ENCODE measurements at places on chromosomes 7 and 10.

GRCh38 chr7:75758491-75758890 is 13.5 kb downstream of the CCL26 start:
- DNase-seq = no peak

GRCh38 chr10:77286531-77287508 is 350.8 kb downstream of the KCNMA1 start:
- no peak for DNase-seq

DNA sequence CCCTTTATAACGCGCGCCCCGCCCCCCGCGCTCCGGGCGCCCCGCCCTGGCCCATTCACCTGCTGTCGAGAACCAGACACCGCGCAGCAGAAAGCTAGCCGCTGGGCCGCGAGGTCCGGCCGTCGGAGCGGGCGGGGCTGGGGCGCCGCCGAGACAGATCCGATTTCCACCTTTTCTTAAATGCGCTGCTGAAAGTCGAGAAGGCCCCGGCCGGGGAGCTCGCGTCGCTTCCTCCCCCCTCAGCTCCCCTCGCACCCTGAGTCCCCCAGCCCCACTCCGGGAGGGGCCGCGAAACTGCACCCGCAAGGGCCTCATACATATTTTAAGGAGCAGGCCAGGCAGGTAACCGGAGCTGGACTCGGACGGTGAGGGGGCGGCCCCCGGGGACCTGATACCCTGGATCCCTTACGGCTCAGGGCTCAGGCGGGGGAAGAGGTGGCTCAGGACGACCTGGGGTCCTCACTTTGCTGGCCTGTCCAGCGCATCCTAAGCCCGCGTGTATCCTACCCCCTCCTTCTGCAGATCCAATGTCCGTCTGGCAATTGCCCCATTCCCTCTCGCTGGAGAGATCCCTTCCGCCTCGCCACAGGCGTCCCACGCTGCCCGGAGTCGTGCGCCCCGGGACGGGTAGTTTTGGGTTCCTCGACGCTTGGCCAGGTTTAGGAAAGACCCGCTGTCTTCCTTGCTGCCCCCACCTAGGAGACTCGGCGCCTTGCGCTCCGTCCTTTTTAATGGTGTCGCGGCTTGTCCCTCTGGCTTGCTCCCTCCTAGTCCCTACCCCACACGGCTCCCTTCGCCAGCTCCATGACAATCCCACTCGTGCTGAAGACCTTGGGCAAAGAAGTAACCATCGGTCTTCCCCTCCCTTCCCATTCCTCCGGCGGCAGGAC is 170.6 kb downstream of the UBE2H start:
- DNase-seq = peak; percentile 63

DNA sequence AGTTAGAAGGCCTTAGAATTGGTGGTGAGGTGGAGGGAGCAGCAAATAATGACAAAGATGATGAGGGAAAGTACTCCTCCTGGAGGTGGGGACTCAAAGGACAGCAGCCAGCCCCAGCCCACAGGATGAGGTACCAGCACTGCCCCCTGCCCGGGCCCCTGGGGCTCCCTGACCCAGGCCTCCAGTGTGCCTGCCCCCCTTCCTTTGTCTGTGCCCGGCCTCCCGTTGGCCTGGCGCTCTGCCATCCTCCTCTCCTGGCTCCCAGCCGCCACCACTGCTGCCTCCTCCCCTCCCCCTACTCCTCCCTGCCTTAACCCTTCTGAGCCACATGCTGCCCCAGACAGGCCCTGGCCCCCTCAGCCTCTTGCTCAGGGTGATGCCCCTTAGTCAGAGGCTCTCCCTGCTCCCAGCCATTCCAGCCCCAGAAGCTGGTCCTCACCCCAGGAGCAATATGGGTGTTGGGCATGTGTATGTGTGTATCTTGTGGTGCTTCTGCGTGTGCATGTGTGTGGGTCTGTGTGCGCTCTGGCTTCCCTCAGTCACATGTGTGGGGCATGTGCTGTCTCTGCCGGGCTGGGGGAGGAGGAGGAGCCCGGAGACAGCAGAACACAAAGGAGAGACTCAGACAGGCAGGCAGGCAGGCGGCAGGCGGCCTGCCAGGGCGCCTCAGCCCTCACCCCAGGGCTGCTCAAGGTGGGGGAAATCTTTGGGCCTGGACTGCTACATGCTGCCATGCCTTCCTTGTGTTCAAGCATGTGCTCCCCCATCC is 2.6 kb downstream of the LDB1 start:
- peak; percentile 50 for DNase-seq

DNA sequence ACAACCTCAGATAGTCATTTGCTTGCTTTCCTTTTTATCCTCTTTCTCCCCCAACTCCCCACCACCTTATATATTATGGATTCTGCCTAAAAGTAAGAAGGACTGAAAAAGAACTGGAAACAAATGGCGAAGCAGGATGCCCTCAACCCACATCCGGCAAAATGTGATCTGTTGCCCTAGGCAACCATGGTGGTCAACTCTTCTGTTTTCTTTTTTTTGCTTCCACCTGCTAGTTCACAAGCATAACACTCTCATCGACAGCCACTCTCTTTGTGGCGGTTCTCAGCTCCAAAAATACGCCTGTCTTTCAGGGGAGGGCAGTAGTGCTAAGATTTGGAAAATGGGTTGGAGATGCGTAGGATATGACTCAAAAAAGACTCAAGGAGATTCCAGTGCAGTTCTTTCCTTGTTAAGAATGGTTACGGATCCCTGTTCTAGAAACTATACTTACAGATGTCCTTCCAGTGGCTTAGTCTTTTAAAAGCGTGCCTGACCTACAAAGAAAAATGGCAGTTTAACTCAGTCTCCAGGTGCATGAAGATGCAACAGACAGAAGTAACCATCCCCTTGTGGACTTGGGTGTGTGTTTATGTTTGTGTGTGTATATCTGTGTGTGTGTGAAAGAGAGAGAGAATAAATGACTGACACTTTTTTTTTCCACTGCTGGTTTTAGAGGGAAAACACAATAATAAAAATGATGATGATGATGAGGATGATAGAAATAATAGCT is 10.7 kb downstream of the APBB1IP start:
- no peak for DNase-seq

DNA sequence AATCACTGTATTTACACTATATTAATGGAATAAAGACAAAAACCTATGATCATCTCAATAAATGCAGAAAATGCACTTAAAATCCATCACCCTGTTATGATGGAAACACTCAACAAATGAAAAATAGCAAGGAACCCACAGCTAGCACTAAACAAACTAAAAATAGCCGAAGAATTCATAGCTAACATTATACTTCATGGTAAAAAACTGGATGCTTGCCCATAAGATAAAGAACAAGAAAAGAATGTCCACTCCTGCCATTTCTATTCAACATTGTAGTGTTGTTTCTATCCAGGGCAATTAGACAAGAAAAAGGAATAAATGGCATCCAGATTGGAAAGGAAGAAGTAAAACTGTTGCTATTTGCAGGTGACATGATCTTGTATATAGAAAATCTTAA is 142.1 kb downstream of the STK31 start:
- DNase-seq = no peak

DNA sequence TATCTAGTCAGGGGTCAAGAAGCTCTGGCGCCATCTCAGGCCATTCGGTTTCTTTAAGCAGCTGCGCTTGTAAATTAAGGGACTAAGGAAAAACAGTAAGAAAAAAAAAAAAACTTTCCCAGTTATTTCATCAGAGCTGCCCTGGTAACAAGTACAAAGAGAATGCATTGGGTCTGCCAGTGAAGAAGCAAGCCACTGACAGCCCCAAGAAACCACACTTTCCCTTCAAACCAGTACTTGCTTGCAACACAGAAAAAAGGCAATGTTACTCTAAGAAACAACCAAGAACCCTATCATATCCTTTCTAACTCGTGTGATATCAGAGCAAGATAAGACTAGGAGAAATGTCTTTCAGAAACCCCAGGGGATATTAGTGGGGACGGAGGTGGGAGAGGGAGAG is 40.6 kb upstream of the AOAH start:
- DNase-seq = no peak

GRCh38 chr7:4724648-4725013 is 42.5 kb downstream of the FOXK1 start:
- DNase-seq = no peak

GRCh38 chr7:80414331-80414730 is 97.5 kb downstream of the GNAT3 start:
- no peak for DNase-seq

GRCh38 chr7:54796150-54796549 is 37.1 kb upstream of the SEC61G start:
- DNase-seq = no peak

DNA sequence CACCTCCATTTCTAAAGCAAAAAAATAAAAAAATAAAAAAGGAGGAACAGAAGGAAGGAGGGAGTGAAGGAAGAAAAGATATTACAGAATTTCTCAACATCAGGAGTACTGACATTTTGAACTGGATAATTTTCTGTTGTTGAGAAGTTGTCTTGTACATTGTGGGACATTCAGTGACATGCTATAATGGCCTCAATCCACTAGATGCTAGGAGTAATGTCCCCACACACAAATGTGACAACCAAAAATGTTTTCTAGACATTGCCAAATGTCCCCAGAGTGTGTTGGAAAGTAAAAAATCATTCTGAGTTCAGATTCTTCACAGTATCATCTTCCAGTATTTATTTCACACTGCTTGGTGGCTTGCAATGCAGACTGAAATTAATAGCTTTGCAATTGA is 6.5 kb downstream of the ZNF438 start:
- DNase-seq = no peak

- peak; percentile 1 for DNase-seq
Observed at GRCh38 chr10:132456881-132457280, 59.9 kb downstream of the PWWP2B start.

DNA sequence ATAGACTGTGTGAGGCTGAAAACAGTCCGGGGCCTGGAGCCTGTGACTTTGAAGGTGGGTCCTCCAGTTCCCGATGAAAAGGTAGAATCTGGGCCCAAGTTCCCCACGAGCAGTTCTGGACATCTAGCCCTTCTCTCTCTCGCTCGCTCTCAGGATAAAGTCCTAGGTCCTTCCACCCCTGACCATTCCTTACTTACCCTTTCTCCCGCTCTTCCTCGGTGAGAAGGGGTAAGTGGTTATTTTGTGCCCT is 713 bp downstream of the IMMP2L start:
- no peak for DNase-seq

GRCh38 chr7:64574540-64575099 is 11.7 kb upstream of the ZNF680 start:
- DNase-seq = no peak

DNA sequence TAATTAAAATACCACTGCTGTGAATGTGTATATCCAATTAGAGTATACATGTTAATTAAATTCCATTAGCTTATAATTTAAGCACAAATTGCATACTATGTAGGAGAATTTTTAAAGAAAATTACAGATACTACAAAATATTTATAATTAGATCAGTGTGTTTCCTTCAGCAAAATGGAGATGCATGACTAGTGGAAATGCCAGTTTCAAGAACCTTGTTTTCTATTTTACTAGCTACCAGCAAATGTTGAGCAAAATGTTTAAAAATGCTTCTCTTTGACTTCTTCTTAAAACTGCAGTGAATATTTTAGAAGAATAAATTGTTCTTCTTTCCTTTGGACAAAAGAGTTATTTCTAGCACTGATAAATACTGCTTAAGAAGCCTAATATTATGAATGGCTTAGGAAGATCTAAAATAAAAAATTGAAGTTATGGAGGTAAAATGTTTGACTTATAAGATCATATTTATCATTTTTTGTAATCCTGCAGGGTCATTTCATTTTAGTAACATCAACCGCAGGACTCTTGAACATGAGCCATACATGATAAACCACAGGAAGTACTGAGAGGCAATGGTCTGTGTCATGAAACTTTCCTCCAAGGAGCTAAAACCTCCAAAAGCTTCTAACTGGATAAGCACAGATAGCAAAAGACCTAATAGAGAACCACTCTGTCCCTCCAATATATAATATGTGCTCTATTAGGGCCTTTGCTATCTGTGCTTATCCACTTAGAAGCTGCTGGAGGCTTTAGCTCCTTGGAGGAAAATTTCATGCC is 1066.0 kb upstream of the CELF2 start:
- no peak for DNase-seq

- no peak for DNase-seq
Observed at GRCh38 chr7:116185956-116186355, 24.4 kb upstream of the TES start.

- no peak for DNase-seq
Observed at GRCh38 chr10:63286340-63286739, 153.2 kb downstream of the NRBF2 start.

DNA sequence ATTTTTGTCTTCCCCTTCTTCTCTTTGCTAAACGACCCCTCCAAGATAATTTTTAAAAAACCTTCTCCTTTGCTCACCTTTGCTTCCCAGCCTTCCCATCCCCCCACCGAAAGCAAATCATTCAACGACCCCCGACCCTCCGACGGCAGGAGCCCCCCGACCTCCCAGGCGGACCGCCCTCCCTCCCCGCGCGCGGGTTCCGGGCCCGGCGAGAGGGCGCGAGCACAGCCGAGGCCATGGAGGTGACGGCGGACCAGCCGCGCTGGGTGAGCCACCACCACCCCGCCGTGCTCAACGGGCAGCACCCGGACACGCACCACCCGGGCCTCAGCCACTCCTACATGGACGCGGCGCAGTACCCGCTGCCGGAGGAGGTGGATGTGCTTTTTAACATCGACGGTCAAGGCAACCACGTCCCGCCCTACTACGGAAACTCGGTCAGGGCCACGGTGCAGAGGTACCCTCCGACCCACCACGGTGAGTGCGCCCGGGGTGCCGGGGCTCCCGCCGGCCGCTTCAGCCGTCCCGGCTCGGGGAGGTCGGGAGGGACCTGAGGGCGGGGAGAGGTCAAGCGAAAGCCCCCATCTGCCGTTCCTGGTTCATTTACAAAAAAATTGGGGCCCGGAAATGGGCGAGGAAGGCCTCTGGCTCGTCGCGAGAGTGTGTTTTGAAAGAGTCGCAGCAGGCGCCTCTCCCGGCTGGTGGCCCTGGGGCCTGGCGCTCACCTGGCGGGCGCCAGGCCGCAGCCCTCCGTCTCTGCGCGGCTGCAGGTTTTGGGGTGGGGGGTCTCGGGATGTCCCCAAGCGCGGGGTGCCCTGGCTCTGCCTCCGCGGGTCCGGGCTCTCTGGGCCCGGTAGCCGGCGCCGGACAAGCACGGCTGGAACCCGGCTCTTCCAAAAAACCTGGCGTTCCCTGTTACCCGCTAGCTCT is 1.2 kb downstream of the GATA3 start:
- DNase-seq = peak; percentile 41

DNA sequence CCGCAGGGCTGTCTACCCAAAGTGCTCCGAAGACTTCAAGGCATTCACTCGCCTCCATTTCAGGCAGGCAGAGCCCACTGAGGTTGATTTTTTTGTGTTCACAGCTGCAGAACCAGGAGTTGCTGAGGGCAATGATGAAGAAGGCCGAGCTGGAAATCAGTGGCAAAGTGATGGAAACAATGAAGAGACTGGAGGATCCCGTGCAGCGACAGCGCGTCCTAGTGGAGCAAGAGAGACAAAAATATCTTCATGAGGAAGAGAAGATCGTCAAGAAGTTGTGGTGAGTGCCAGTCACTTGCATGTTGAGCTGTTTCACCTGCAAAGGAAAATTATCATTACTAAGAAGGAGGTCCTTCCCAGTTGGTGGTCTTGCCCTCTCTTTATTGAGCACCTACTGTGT is 210.5 kb downstream of the ARHGAP21 start:
- DNase-seq = no peak

DNA sequence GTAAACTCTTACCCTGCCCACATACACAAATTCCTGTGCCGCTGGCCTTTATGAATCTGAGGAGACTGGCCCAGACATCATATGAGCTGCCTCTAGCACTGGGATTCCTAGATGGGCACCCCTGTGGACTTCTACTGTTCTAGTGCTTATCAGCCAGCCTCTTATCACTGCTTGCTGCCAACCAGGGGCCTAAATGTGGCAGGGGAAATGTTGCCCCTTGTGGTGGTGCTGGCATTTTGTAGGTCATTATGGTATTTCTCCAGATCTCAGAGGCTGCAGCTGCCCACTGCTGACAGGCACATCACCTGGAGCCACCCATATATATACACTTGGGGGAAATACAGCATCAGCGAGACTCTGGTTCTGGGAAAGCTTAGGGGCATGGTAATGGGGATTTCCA is 5.4 kb downstream of the SFR1 start:
- DNase-seq = peak; percentile 6

All from nephron progenitor cell (in vitro differentiated cells).